ENCODE measurements at places on chromosomes 13 and 19.

DNA sequence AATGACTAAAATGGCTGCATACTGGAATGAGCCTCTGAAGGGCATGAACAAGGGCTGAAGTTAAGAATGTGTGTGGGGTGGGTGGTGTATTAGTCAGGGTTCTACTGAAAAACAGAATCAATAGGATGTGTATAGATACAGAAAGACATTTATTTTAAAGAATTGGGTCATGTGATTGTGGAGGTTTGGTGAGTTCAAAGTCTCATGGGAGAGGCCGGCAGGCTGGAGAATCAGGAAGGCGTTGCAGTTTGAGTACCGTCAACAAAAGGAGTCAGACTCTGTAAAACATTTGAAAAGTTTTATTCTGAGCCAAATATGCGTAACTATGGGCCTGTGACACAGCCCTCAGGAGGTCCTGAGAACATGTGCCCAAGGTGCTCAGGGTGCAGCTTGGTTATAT lies 24.5 kb upstream of the CYSLTR2 start:
- DNase-seq: no peak

DNA sequence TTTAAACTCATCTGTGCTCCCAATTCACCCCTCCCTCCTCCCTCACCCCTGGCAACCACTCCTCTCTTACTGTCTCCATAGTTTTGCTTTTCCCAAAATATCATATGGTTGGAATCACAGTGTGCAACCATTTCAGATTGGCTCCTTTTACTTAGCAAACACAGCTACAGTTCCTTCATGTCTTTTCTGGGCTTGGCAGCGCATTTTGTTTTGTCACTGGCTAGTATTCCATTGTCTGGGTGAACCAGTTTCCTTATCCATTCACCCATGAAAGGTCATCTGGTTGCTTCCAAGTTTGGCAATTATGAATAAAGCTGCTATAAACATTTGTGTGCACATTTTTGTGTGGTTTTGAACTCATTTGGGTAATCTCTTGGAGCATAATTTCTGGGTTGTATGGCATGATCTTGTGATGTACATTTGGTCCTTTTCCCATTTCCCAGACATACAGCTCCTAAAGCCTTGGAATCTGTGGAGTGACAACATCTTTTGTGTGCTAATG lies 23.9 kb upstream of the GAS6 start:
- DNase-seq: no peak

GRCh38 chr13:110644892-110645521 lies 29.7 kb downstream of the NAXD start:
- DNase-seq: peak; percentile 28

- DNase-seq: no peak
These were observed 744 bp downstream of the ZNF805 start for GRCh38 chr19:57241176-57241575.

DNA sequence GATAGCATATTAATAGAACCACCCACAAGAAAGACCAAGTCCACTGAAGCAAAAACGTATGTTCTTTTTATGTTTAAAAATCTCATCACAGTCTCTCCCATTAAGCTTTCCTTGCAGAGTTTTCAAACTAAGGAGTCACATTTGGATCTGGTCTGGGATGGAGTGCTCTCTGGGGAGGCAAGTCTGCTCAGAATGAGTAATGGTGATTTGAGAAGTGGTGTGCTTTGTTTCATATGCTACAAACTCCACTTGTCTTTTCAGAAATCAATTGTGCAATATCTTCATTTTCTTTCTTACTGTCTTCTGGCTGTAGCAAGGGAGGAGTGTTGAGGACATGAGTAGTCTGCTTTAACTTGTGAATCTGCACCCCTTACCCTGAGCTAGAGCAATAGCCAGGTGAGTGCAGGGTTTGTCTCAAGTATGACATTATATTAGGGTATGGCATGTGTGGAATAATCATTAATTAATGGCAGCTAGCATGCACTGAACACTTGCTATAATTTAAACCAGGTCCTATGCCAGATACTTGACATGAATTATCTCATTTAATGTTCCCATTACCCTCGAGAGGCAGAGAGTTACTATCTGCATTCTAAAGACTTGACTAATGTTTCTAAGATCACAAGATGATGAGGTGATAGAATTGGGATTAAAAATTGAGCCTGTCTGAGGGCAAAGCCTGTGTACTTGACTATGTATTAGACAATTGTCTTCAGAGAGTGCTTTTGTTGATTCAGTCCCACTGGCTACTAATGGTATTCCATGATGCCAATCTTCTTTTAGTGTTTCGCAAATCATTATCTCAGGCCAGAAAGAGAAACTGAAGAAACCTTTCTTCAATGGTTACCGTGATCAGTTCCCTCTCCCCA lies 171.8 kb downstream of the GPC6 start:
- no peak for DNase-seq

DNA sequence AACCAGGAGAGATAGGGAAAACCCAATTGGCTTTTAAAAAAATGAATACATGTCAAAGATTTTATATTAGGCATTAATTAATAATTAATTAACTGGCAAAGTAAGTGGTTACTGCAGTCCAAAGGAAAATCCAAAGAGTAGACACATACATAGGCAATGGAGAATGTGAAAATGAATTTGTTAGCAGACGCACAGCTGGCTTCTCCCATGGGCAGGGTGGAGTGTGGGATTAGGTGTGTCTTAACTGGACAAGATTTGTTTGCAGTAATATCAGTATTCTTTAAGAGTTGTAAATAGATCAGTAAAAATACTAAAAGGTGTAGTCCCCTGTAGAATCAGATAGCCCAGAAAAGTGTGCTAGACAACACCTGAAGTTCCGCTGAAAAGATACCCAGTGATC lies 58.7 kb downstream of the DHRS12 start:
- no peak for DNase-seq

DNA sequence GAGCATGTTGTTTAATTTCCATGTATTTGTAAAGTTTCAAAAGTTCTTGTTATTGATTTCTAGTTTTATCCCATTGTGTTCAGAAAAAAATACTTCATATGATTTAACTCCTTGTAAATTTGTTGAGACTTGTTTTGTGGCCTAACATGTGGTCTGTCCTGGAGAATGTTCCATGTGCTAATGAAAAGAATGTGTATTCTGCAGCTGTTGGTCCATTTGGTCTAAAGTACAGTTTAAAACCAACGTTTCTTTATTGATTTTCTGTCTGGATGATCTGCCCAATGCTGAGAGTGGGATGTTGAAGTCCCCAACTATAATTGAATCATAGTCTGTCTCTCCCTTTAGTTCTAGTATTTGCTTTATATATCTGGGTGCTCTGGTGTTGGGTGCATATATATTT lies 34.9 kb upstream of the TPP2 start:
- DNase-seq: no peak

DNA sequence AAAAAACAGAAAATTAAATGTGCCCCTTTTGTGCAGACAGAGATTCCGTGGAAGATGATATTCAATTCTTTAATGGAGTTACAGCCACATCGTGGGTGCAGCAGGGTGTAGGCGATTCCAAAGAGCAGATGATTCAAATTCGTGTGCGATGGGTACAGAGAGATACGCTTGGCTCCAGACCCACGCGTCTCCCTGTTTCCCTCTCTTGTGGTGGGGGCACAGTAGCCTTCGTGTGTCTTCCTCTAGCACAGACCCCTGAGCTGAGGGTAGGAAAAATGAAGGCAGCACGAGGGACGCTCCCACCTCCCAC lies 4.8 kb downstream of the TSPAN16 start:
- no peak for DNase-seq

- no peak for DNase-seq
These were observed 86.7 kb downstream of the ZAR1L start for GRCh38 chr13:32228330-32229041.

GRCh38 chr13:44040070-44040817 lies 160.5 kb downstream of the LACC1 start:
- DNase-seq: no peak

DNA sequence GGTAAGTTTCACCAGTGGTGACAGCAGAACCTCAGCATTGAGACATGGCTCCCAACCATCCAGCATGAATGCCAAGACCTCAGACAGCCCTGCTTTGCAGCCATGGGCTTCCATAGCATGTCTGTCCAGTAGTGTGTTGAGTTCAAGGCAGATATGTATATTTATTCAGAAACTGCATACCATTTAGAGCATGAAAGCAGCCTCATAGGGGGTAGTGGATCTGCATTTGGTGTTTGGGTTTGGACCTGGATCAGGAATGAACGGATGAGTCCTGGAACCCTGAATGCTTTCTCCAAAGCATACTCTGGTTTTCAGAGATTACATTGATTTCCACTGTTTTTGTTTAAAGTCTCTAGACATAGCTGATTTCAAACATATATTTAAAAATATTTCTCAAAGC lies 114.3 kb downstream of the ESD start:
- no peak for DNase-seq

DNA sequence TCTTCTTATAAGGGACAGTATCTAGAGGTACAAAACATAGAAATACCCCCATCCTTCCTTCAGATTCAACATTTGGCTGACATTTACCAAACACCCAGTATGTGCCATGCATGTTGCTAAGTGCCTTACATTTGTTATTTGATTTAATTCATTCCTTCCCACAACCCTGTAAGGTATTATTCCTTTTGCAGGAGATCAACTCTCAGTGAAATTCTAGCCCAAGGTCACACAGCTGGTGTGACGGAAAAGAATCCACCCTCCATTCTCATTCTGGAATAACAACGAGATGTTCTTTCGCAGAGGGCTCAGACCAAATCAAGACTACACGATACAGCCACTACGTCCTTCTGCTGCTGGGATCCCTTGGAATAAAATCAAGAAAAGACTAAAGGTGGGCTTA lies 67.8 kb downstream of the C13orf42 start:
- no peak for DNase-seq

- no peak for DNase-seq
These were observed 1474.3 kb downstream of the UQCRFS1 start for GRCh38 chr19:27738569-27739193.

DNA sequence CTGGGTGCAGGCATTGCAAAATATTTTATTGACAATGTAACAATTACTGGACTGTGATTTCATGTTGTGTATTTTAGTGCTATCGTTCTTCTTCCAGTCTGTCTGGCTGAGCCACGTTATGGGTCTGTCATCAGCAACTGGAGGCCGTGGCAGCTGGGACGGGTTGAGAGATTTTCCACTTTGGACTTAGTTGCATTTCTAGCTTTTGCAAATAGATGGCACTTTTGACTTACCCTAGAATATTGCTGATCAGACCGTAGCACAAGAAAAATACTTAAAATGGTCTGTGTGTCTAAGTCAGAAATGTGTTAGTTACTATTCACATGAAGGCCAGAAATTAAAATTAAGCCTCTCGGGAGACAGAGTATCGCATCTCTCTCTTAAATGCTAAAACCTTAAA lies 211.1 kb downstream of the TEX29 start:
- DNase-seq: peak; percentile 90

GRCh38 chr13:98974053-98974452 lies 3.8 kb downstream of the DOCK9 start:
- DNase-seq: no peak
